ENCODE measurements at places on chromosomes 2 and 18.

DNA sequence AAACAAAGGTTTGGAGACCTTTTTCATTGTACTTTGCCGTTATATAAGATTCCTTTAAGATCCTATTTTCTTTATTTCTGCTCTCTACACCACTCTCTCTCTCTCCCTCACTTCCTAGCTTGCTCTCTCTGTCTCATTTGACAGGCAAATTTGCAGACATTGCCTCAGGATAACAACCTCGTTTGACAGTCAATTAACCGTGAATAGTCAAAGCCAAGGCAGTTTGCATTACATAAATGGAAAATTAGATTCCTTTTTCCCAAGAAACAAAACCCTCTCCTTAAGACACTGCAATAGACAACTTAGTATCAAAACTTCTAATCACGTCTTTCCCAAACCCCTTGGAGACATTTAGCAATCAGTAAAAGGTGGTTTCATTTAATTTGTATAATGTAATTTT is 7.4 kb downstream of the SKOR2 start:
- DNase-seq: no peak

DNA sequence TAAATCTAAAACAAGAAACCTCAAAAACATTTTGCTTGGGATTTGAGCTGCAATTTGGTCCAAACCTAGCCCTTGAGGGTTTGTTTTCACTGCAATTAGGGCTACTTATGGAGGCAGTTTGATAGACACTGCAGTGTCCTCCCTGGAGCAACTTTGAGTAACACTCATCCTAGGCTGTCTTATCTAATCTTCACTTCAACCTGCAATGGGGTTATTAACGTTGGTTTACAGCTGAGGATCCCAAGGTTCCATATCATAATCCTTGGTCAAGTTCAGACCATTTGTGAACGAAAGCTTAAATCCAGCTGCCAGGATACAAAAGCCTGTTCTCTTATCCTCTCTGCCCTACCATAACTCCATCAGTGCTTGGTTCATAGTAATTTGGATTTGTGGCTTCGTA is 2.5 kb downstream of the ANXA4 start:
- no peak for DNase-seq

- DNase-seq: peak; percentile 42
These were observed 67.5 kb downstream of the SPATS2L start for GRCh38 chr2:200373973-200374416.

GRCh38 chr2:43462866-43463641 is 132.8 kb downstream of the THADA start:
- DNase-seq: no peak

DNA sequence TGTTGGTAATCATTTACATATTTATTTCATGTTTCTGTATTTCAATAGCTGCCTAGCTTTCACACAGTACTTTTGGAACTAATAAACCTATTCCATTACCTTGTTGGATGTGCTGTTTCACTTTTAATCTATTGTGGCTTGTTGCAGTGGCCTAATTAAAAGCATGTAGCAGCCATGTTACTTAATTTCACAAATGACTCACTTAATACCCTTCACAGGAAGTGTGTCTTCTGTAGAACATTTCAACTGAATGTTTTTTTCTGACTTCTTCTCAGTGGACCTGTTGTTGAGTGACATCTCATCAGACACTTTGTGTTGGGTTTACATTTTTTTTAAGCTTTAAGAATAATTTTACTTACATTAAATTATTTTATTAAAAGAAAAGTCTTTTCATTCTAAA is 260.5 kb upstream of the THUMPD2 start:
- DNase-seq: no peak

DNA sequence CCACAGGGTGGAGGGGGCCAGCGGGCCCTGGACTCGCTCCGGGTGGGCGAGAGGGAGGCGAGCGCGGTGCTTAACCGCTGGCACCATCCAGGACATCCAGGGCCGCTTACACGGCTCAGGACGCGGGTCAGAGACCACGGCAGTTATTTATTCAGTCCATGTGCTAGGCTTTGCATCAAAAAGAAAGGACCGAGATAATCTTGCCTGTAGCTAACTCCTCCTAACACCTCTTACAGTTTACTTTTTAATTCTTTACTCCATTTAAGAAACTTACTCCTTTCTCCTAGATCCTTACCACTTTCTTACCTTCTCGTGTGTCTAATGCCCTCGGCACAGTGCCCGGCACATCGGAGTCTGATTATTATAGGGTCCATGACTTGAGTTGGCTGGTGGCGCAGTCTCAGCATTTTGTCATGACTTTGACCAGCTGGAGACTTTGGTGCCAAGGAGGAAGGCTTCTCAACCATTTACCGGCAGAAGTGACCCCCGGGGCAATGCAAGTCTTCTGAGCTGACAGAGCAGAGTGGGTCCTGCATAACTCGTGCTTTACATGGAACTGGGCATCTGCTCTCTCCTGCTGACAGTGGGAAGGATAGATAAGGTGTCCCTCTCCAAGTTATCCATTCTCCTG is 503 bp downstream of the ANXA4 start:
- DNase-seq: no peak

DNA sequence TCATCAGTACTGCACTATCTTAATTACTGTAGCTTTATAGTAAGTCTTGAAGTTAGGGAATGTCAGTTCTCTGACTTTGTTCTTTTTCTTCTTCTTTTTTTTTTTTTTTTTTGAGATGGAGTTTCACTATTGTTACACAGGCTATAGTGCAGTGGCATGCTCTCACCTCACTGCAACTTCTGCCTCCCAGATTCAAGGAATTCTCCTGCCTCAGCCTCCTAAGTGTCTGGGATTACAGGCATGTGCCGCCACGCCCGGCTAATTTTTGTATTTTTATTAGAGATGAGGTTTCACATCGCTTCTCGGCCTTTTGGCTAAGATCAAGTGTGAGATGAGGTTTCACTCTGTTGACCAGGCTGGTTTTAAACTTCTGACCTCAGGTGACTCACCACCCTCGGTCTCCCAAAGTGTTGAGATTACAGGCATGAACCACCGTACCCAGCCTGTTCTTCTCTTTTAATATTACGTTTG is 41.9 kb upstream of the TANC1 start:
- DNase-seq: no peak

GRCh38 chr2:233831861-233832260 is 22.5 kb downstream of the HJURP start:
- no peak for DNase-seq

DNA sequence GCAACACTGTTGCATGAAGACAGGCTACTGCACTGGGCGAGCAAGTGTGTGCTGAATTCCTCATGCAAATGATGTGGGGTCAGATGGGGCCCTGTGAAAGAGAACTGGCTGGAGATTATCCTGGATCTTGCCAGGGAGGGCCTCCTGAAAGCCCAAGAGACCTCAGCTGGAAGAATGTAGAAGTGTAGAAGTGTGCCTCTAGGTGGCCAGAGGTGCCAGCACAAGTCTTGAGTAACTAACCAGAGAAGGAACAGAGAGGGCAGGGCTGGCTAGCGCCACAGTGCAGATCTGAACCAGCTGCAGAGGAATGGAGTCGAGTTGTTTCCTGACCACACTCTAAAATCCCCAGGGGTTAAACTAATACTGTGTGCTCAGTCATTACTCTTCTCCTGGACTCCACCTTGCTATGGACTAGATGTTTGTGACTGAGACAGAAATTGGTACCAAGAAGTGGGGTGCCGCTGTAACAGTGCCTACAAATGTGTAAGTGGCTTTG is 399.3 kb downstream of the LRATD1 start:
- DNase-seq: no peak
